ENCODE measurements at places on chromosomes 4 and X. TPM values are rescaled to one million over a fixed set of nuclear protein-coding genes. Genes with fewer than 3 reads are reported as not detected.

Gene ERCC6L
- total RNA-seq: 9.6 TPM

Gene STBD1
- total RNA-seq: 0.09 TPM

Gene MAGEB2
- total RNA-seq: not detected

Gene TMPRSS11B
- total RNA-seq: not detected

Gene PROM1
- 0.64 TPM for total RNA-seq

Gene TEX13D
- total RNA-seq: 0.11 TPM

Gene TBCK
- total RNA-seq: 29.8 TPM

Gene TKTL2
- not detected for total RNA-seq

Gene MAOA
- 207 TPM for total RNA-seq

Gene FRMPD4
- total RNA-seq: not detected

Gene NUP62CL
- total RNA-seq: 1.4 TPM

Gene ARMCX2
- 9.9 TPM for total RNA-seq

Gene LRAT
- total RNA-seq: not detected
